Stomach (tissue), 19 donors: ENCODE measurements at places on chromosomes 7 and 10. TPM values are rescaled to one million over a fixed set of nuclear protein-coding genes. Genes with fewer than 3 reads are reported as not detected.

Gene GLCCI1
- 26.6 TPM for total RNA-seq

Gene FAM25A
- total RNA-seq, result not detected

DNA sequence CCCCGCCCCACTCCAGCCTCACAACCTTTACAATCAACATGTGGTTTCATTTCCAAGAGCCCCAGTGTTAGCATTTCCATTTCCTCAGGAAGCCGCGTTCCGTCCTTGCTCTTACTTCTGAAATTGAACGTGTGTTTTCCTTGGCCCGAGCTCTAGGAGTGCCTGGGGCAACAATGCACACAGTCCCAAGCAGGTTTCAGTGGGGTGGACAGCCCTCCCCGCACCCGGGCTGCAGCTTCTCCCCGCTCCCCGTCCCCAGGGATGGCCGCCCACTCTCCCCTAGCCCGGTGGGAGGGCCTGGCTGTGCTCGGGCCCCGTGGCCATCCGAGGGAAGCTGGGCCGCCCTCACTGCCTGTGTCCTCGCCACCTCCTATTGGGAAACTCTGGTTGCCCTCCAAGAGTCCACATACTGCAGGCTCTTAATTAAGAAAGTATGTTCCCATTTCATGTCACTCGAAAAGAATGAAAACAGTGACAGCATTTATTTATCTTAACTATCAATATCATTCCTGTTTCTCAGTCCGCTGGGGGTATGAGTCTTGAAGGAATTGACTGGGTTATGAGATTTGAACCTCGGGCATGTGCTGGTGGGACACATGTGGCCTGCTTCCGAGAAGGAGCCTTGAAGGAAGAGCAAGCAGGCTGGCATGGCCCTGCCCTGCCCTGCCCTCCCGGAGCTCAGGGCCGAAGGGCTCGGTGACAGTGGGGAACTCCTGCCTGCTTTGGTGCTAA is 163.8 kb downstream of the GRK5 start:
- DNase-seq, result no peak

Gene LRGUK
- total RNA-seq, result 3.5 TPM

DNA sequence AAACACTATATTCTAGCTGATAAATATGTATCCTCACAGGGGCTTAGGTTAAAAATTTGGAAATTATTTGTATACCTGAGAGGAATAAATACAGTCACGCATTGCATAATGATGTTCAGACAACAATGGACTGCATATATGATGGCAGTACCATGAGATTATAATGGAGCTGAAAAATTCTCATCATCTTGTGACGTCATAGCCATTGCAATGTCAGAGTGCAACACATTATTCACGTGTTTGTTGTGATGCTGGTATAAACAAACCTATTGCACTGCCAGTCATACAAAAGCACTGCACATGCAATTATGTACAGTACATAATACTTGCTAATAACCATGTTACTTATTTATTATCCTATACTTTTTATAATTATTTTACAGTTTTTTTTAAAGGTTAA is 31.4 kb downstream of the STEAP1B start:
- no peak for DNase-seq
